ENCODE measurements at places on chromosomes 12 and 14. TPM values are rescaled to one million over a fixed set of nuclear protein-coding genes. Genes with fewer than 3 reads are reported as not detected.

DYNC1H1 gene
- total RNA-seq: 596 TPM

CBLN3 gene
- total RNA-seq: 5.0 TPM

SERPINA12 gene
- total RNA-seq: not detected

DCN gene
- not detected for total RNA-seq

SPX gene
- total RNA-seq: not detected

NOP9 gene
- 30.9 TPM for total RNA-seq

GRIP1 gene
- total RNA-seq: 1.2 TPM

CDCA3 gene
- 44.3 TPM for total RNA-seq

ASCL4 gene
- not detected for total RNA-seq

SP1 gene
- 57.7 TPM for total RNA-seq

GALNT16 gene
- 0.49 TPM for total RNA-seq

PAPLN gene
- total RNA-seq: 3.1 TPM

C1QL4 gene
- not detected for total RNA-seq

SYT1 gene
- 15.3 TPM for total RNA-seq

TAS2R31 gene
- total RNA-seq: 4.3 TPM

CLEC4A gene
- 0.86 TPM for total RNA-seq

CCDC175 gene
- not detected for total RNA-seq

OVCH1 gene
- not detected for total RNA-seq

GPRC5D gene
- total RNA-seq: not detected

LYZ gene
- total RNA-seq: not detected

DEPDC4 gene
- 0.44 TPM for total RNA-seq

IAPP gene
- total RNA-seq: not detected
